RKO (cell line): ENCODE measurements at places on chromosomes 16 and 17.
A peak's percentile ranks its signal among the peaks of the same experiment; 100 is the strongest.

DNA sequence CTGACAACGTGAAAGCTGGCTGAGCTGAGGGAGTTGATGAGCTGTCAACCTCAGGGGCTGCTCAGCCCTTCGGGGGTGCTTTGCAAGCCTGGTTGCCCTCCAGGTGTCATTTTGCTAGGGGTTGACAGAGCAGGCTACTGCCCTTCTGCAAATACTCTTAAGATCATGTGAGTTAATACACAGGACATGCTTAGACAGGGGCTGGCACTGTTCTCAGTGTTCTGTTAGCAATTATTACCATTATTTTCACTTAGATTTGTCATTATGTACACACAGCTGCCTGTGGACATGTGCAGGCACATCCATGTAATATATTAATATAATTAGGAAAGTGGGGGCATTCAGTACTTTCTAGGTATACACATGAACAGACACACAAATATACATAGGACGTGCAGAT is 554.3 kb upstream of the HSBP1 start:
- no peak for DNase-seq

DNA sequence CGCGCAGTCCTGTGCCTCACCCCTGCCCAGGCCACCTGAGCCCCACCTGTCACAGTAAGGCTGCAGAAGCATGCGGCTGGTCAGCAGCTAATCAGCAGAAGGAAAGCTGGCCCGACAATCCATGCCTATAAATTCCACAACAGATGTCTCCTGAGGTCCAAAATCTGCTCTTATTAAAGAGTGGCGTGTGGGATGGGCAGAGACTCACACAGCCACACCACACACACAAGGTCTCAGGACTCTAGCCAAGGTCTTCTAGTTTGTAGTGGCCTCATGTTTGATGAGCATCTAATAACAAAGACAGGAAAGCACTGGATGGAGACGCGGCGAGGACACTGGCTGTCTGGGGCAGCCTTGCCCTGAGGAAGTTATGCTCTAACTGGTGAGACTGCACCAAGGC is 55.9 kb downstream of the ANKRD11 start:
- DNase-seq, result no peak

DNA sequence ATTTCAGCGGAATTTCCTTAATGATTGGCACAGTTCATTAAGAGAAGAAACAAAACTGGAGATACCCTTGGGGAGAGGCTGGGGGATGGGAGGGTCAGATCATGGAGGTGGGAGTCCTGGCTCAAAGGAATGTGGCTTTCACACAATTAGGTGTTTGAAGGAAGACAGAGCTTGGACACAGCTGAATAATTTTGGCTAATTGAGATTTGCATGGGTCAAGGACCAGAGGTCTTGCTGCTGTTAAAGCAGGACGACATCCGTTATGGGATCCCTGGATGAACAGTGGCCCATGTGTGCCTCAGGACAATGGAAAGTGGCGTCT is 160.3 kb downstream of the HS3ST3B1 start:
- no peak for DNase-seq

DNA sequence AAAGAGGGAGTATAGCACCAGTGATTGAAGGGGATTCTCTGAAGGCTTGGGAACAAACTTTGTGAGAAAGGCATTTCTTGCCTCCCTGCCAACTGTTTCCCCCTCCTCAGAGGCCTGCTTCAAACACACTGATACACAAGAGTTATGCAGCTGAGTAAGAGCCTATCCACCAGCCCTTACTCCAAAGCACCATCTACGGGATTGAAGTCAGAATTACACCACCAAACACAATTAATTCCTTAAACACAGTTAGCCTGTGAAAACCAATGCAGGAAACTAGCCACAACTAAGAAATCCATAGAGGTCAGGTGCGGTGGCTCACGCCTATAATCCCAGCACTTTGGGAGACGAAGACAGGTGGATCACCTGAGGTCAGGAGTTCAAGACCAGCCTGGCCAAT is 138.3 kb downstream of the SHCBP1 start:
- DNase-seq, result peak; percentile 32

DNA sequence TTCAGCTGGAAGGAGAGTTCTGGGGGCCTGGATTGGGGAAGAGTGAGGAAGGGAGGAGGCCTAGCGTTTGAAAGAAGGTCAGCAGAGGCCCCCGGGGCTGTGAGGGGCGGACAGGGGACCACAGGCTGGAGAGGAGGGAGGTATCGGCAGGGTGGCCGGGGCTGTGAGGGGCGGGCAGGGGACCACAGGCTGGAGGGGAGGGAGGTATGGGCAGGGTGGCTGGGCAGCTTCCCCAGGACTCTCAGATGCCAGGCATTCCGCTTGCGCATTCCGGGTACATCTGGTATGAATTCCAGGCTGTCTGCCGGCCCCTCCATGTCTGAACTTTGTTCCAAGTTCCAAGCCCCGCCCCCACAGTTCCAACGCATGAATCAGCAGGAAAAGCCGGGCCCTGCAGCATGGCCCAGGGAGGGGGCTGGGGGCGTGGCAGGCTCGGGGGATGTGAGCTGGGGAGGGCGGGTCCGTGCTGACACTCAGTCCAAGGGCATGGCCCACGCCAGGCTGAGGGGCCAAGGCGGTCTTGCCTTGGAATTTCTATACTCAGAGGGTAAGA is 4.3 kb upstream of the TLCD2 start:
- DNase-seq, result peak; percentile 95

DNA sequence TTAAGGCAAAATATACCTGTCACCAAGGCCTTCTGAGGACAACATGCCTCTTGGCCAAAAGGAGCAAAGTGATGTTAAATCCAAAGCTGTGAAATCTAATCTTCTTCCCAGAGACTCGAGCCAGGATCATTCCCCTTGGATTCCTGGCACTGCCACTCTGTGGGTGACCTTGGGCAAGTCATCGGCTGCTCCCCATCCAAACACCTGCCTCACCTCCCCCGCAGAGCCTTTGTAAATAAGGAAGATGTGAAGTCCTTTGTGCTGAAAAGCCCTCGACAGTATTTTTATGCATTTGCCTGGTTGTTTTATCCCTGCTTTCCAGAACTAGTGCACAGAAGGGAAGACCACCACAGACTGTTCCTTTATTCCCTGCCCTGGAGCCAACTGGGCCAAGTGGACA is 5.4 kb upstream of the CEP295NL start:
- no peak for DNase-seq
